ENCODE measurements at places on chromosomes 3 and 15.

GRCh38 chr15:98043160-98044014 lies 82.9 kb downstream of the ARRDC4 start:
- DNase-seq, result no peak

GRCh38 chr3:161545824-161546223 lies 49.2 kb downstream of the OTOL1 start:
- no peak for DNase-seq

- no peak for DNase-seq
These were observed 1068.6 kb downstream of the FHIT start for GRCh38 chr3:60182697-60183096.

DNA sequence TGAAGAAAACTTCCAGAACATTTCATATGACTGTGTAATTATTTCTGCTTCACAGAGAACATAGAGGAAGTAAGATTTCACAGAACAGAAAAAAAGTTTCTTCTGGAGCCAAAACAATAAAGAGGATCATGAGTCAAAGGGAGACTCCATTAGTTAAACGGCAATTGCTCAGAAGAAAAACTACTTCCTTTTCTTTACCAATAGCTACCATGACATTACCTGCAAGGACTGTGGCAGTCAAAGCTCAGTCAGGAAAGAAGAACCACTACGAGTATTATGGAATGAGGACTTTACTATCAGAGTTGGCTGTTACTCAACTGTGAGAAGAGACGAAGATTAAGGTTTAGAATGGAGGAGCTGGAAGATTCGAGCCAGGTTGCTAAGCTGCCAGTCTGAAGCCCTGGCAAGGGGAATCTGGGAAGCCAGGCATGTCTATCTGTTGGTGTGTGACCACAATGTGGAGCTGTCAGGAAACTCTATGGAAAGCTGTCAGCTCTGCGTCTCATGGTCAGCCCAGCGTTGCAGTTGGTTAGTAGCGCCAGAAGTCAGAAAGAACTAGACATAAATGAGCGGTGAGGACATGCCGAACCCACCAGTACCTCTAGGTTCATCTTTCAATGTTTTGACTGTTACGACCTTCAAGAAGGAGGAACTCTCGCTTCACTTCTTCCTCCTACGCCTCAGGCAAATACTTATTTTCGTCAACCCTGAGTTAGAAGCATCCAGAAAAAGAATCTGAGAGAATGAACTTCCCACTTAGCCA lies 604.3 kb downstream of the FGF12 start:
- DNase-seq, result no peak

GRCh38 chr3:116432795-116433194 lies 12.5 kb downstream of the LSAMP start:
- DNase-seq, result no peak

GRCh38 chr3:159169828-159170227 lies 368.0 kb downstream of the MFSD1 start:
- no peak for DNase-seq

GRCh38 chr3:140273542-140274195 lies 338.7 kb downstream of the CLSTN2 start:
- no peak for DNase-seq

DNA sequence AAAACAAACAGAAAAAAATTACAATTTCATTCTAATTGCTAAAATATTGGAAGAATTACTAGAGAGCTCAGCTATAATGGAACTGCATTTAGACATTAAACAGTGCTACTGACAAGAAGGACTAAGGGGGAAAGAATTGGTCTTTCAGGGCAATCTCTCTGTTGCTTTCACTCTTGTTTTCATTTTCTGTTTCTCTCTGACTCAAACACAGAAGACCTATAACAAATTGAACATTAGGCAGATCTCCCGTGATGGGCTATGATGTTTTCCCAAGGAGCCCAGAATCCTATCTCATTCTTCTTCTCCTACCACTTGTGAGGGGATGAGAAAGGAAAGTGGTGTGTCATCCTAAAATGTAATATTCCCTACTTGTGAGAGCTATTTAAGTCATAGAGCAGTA lies 358.0 kb upstream of the TGFBR2 start:
- DNase-seq, result no peak
